ENCODE measurements at places on chromosomes 1 and 21. TPM values are rescaled to one million over a fixed set of nuclear protein-coding genes. Genes with fewer than 3 reads are reported as not detected.

GRCh38 chr1:175690298-175690697 is 53.1 kb downstream of the TNR start:
- no peak for DNase-seq

DNA sequence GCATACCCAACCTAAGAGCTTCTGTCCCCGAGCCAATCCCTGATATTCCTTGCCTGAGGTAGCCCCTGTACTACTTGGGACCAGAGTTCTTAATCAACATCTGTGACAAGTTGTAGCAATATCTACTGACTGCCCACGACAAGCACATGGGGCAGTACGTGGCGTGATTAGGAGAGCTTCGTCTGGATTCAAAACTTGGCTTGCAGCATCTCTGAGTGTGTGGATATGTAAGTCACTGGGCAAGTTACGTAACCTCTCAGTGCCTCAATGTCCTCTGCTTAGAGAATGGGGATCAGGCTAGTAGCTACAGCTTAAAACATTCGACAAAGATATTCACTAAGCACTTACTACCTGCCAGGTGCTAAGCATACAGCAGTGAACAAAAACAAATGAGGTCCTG is 5.0 kb downstream of the HSPG2 start:
- peak; percentile 58 for DNase-seq

DNA sequence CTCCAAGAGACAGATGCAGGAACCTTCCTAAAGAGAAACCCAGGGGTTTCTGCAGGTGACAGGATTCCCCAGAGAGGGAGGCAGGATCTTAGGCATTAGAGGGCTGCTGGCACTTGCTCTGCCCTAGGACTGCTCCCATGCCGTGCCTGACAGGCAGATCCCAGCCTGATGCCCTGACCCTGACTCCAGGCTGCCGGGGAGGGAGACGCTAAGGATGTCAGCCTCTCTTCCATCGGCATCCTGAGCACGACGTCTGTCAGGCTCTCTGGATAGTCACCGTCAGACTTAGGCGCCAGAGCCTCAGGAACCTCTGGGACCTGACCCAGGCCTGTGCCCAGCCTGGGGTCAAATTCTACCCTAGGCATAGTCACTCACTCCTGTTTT is 157.1 kb downstream of the NPHP4 start:
- DNase-seq, result no peak

DNA sequence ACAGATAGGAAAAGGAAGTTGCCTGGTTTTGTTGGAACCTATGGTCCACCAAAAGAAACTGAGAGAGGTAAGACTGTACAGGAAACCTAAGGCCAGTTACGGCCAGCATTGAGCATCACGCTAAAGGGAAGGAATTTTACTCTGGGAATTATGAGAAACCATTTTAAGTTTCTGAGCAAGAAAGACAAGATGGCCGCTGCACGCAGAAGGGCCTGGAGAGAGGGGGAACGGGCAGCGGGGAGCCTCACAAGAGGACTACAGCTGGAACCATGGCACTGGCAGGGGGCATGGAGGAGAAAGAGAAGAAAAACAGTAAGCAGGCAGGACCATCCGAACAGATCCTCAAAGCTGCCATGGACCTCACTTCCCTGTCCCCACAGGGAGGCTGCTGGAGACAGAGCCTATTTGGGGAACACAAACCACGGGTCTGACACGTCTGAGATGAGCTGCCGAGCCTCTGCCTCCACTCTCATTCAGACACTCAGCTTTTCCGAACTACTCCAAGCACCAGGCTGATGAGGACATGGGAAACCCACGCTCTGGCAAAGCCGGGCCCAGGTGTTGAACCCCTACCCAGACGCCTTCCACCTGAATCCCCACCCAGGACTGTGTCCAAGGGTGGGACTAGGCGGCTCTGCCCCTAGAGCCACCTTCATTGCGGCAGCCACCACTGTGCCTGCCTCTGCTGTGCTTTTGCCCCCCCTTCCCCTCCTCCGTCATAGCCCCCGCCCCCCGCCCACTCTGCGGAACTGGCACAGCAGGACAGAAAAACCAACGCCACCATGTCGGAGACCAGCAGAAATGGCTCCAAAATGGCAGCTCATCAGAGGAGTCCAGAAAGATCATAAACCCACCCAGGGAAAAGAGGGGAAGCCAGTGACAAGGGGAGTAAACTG is 69.0 kb downstream of the CD46 start:
- DNase-seq, result no peak

- DNase-seq, result no peak
These were observed 70.3 kb downstream of the ABCA4 start for GRCh38 chr1:94050675-94051074.

DNA sequence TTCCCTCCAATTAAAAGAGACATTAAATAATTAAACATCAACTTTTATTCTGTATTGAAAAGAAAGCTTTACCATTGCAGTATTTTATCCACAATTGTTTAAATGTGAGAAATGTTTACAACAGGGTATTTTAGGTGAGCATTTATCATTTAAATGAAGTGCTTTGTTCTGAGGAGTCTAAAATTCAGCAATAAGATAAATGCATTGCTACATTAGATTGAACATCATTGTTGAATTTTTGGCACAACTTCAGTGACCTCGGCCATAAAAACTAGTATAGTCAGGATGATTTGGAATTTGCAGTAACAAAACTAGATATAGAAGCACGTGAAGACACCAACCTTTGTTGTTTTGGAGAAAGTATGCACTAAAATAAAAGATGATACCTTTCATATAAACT is 692.9 kb downstream of the USP25 start:
- no peak for DNase-seq

DNA sequence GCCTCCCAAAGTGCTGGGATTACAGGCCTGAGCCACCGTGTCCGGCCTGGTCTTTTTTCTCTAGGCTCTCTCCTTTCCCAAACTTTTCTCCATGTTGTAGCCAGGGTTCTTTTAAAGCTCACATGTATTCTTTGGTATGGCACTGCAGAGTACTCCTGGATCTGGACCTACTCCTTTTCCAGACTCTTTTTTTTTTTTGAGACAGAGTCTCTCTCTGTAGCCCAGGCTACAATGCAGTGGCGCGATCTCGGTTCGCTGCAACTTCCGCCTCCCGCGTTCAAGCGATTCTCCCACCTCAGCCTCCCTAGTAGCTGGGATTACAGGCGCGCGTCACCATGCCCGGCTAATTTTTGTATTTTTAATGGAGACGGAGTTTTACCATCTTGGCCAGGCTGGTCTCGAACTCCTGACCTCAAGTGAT is 602 bp upstream of the MED18 start:
- no peak for DNase-seq

GRCh38 chr1:227417756-227418480 is 99.6 kb upstream of the CDC42BPA start:
- DNase-seq, result no peak

DNA sequence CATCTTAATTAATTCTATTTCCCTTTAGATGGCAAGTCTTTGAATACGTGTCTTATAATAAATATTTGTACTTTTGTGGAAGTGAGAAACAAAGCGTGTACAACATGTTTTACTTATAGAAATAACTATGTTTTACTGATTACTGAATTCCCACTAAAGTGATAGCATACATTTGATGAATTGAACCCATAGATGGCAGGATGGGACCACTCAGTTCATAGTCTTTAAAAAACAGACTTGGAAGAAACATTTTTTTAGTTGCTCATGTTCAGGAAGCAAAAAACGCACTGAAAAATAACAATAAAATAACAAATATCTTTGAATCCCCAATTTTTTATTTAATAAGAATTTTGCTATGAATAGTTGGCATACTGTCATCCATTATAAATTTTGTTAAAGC is 507.1 kb upstream of the ZRANB2 start:
- DNase-seq, result no peak

GRCh38 chr1:109249654-109250401 is 489 bp downstream of the CELSR2 start:
- no peak for DNase-seq

DNA sequence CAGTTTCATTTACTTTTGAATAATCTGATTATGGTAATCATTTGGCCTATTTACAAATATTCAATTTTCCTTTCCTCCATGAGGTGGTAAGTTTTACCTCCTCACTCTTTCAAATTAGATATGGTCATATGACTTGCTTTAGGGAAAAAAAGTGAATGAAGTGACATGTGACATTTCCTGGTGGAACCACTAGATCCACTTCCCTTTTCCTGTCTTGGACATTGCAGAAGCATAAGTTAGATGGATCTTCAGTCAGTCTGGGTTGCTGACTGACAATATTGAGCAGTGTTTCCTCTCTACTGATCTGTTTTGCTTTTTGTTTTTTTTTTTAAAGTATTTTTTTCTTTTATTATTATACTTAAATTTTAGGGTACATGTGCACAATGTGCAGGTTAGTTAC is 481.1 kb upstream of the PTBP2 start:
- DNase-seq, result no peak

DNA sequence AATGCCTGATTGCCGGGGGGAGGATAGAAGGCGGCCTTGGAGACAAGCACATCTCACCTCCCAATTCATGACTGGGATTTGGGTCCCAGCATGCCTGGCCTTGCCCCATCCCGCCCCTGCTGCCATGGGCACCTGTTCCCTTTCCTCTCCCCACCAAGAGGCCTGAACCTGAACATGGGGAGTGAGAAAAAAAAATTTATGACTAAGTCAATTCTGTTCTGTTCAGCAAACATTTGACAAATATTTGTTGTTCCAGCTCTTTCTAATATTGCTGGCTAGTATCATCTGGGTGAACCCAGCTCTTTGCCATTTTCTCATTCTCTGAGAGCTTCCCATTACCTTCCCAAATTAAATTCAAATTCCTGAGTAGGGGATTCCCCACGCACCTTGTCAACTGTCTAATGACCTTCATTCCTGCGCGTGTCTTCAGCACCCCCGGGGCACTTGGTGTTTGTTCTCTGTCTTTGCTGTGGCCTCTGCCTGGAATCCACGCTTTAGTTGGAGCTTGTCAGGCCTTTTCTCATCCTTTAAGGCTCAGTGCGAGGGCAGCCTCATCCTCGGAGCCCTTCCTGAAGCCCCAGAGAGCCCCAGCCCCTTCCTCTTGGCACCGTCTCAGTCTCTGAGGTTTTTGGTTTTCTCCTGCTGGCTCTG is 42.8 kb downstream of the ARHGEF10L start:
- DNase-seq, result no peak

- no peak for DNase-seq
These were observed 193.7 kb upstream of the OLFM3 start for GRCh38 chr1:102190429-102190828.

- no peak for DNase-seq
These were observed 139.1 kb upstream of the PTGFR start for GRCh38 chr1:78351551-78352216.

GRCh38 chr1:41650028-41650880 is 165.8 kb upstream of the EDN2 start:
- peak; percentile 76 for DNase-seq

GRCh38 chr1:225451840-225452515 is 24.1 kb upstream of the LBR start:
- DNase-seq, result no peak

- no peak for DNase-seq
These were observed 124.8 kb upstream of the GRIK3 start for GRCh38 chr1:37159102-37159501.

GRCh38 chr1:182674346-182675246 is 9.8 kb downstream of the RGS8 start:
- peak; percentile 52 for DNase-seq

DNA sequence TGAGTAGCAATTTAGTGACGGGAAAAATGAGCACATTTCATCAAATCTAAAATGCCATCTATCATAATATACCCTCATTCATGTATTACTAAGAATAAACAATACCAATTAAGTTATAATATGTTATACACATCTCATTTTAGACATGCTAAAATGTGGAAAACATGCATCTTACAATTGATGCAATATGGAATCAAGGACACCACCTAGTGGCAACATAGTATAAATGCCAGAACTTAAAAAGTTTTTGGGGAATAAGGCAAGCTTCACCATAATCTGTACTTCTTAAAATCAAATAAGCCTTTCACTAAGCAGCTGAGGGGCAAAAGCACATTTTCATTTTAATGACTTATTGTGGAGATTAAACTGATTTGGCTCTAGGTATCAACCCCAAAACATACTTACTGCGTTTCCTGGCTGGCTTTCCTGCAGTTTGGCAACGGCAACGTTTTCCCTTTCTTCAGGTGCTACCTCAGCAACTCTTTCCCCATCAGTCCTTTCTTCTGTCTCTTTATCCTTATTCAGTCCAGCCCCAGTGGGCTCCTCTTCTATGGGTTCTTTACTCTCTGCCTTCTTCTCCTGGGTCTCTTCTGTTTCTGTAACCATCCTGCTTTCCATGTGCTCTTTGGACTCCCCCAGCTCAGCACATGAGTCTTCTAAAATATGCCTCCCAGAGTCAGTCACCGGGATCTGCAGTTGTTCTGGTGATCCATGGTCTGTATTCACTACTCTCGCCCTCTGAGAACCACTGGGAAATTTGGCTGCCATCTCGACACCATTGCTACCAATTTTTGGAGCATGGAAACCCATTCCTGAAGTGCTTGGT is 11.4 kb downstream of the SDE2 start:
- no peak for DNase-seq

DNA sequence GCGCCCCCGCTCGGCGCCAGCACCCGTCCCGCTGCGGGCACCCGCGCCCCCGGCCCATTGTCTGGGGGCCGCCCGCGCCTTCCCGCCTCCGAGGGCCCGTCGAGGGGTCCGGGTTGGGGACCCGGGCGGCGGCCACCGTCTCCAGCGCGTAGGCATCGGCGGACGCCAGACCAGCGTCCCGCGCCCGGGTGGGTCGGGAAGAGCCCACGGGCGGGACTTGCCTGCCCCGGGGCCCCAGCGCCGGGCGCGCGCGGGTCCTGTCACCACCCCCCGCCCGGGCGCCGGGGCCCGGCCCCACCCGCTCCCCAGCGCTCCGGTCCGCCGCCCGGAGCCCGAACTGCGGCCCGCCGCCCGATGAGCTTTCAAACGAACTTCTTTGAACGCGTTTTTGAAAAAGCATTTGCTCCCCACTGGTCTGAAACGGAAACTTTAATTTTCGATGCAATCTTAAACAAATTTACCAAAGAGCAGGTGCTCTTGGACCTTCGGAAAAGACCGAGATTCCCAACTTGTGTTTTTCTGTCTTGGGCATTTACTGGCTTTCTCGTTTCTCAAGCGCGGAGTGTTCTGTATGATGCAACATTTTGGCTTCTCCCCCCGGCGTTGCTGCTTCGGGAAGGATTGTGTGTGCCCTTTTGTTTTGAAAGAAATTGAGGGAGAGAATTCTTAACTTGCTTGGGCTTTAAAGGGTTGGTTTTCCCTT is 615 bp downstream of the CLIC4 start:
- DNase-seq, result peak; percentile 67

- DNase-seq, result peak; percentile 85
These were observed 68.1 kb downstream of the VWA5B1 start for GRCh38 chr1:20358761-20359263.

The SH3BP5L gene
- 20.8 TPM for total RNA-seq

The RXRG gene
- 4.7 TPM for total RNA-seq

The C1QA gene
- total RNA-seq, result 156 TPM

The LRRC71 gene
- 0.31 TPM for total RNA-seq

The INTS11 gene
- 61.7 TPM for total RNA-seq

The OR2L2 gene
- not detected for total RNA-seq

The PUM1 gene
- 77.2 TPM for total RNA-seq

The C1orf116 gene
- total RNA-seq, result not detected

The LINGO4 gene
- 0.32 TPM for total RNA-seq

The MYCL gene
- 0.51 TPM for total RNA-seq

The PTPRU gene
- 22.6 TPM for total RNA-seq

The SHE gene
- 20.0 TPM for total RNA-seq
